ENCODE measurements at places on chromosomes 2 and 18. TPM values are rescaled to one million over a fixed set of nuclear protein-coding genes. Genes with fewer than 3 reads are reported as not detected.

Gene KRTCAP3
- total RNA-seq = 0.26 TPM

Gene GPR75
- total RNA-seq = 0.52 TPM

Gene SERPINB10
- not detected for total RNA-seq

Gene SLC4A5
- 0.16 TPM for total RNA-seq

Gene REG3G
- not detected for total RNA-seq

Gene RDH14
- 18.9 TPM for total RNA-seq

Gene TOGARAM2
- total RNA-seq = 0.47 TPM

Gene PRSS56
- not detected for total RNA-seq

Gene C18orf54
- total RNA-seq = 1.9 TPM

Gene SLC38A11
- total RNA-seq = 0.09 TPM

Gene ITGA4
- total RNA-seq = 84.8 TPM

Gene GPR55
- total RNA-seq = not detected

Gene CFAP210
- total RNA-seq = 0.17 TPM

Gene DSG4
- not detected for total RNA-seq

All from bronchial smooth muscle cell (primary cell).